ENCODE measurements at places on chromosomes 16 and 17.

DNA sequence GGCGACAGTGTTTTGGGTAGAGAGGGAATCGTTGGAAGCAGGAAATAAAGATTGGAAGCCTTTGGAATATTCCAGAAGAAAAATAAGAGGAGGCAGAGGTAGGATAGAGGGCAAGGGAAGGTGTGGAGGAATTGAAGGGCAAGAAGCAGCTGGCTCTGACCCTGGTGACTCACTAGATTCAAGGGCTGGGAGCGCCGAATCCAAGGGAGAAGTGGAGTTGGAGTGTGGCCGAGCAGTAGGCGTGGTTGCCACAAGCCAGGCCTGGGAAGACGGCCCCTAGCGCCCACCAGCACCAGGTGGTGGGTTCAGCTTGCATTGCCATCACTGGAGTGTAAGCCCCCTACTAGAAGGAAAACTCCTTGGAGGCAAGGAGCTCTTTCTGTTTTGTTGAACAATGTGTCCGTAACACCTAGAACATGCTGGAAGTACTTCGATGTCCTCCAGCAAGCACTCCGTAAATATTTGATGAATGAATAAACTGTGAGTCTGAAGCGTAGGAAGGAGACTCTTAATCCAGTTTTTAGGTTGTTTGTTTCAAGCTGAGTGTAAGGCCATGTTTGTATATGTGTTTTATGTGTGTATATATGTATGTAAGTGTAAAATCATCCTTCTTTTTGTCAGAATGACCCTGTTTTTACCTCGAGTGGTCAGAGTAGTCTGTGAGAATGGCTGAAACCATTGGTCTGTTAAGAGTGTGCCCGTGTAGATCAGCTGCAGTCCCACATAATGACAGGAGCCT lies 139.5 kb downstream of the CMIP start:
- DNase-seq = no peak

- DNase-seq = no peak
Observed at GRCh38 chr16:67419931-67420330, 3.7 kb upstream of the ZDHHC1 start.

GRCh38 chr16:9260666-9261065 lies 169.2 kb downstream of the HAPSTR1 start:
- peak; percentile 93 for DNase-seq

- DNase-seq = no peak
Observed at GRCh38 chr17:36183001-36183971, 6.8 kb upstream of the TBC1D3B start.

DNA sequence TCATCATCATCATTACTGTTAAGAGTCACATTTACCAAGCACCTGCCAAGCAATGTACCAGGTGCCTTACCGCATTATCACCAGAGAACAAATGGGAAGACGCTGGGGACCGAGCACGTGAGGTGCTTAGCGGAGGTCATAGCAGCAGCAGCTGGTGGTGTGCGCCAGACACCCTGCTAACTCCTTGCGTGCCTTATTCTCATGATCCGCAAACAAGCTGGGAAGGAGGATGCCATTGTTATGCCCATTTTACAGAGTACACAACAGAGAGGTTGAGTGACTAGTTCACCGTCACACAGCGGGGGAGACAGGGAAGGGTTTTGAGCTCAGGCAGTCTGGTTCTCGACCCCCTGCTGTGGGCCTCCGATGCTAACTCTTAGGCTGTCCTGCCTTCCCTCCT lies 7.3 kb downstream of the ATP2A3 start:
- no peak for DNase-seq

- DNase-seq = no peak
Observed at GRCh38 chr16:26762594-26762993, 304.1 kb upstream of the C16orf82 start.

DNA sequence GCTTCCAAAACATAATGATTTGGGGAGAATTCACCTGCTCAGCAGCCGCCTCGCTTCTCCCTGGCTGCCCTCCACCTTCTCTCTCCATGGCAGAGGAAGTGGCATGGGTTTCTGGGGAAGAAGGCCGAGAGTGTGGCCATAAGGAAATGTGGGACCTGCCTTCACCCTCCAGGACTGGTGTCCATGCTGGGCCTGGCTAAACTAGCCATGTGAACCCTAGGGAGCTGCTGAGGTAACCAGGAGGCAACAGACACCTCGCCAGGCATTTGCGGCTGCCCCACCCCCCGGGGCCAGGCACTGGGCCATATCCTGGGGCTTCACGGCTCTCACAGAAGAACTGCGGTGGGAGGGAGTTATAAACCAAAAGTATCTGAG lies 9.9 kb upstream of the CMTM4 start:
- DNase-seq = no peak

GRCh38 chr17:14831491-14831890 lies 433.6 kb downstream of the PMP22 start:
- no peak for DNase-seq

GRCh38 chr16:84267380-84267779 lies 27.3 kb upstream of the WFDC1 start:
- DNase-seq = no peak

DNA sequence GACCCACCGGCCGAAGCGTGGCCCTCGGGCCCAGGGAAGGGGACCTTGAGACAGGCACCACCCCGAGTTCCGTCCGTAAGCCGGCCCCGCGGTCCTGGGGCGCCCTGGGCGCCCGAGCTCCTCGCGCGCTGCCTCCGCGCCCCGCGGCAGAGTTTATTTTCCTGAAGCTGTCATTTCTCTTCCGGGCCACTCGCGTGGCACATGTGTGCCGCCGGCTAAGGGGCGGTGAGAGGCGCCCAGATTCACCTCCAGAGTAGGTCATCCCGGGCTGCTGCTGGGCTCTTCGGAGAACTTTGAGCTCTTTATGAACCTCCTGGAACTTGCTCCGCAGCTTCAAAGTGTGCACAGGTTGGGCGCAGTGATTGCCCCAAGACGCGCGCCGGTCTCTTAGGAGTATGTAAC lies 489 bp downstream of the ZC3H18 start:
- DNase-seq = no peak

DNA sequence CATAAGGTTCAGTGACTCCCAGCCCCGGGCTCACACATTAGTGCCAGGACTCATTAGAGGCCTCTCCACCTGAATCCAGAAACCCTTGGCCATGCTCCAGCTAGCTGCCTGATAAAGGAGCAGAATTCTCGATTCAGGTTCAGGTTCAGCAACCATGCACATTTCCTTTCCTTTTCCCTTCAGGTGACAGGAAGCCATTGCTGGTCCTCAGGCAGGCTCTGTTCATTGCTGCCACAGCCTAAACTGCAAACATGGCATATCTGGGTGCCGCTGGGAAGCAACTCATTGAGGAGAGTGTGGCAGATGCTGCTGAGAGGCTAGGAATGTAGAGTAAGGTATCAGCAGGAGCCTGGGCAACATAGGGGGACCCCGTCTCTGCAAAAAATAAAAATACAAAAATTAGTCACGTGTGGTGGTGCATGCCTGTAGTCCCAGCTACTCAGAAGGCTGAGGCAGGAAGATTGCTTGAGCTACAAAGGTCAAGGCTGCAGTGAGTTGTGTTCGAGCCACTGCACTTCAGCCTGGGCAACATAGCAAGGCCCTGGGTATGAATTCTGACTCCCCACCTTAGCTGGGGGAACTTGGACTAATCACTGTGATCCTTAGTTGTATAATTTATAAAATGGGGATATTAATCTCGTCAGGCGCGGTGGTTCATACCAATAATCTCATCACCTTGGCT lies 28.7 kb downstream of the ARL4D start:
- DNase-seq = peak; percentile 42

GRCh38 chr17:21037117-21037803 lies 5.6 kb downstream of the USP22 start:
- no peak for DNase-seq

GRCh38 chr16:1779741-1780676 lies 2.4 kb downstream of the SPSB3 start:
- no peak for DNase-seq

DNA sequence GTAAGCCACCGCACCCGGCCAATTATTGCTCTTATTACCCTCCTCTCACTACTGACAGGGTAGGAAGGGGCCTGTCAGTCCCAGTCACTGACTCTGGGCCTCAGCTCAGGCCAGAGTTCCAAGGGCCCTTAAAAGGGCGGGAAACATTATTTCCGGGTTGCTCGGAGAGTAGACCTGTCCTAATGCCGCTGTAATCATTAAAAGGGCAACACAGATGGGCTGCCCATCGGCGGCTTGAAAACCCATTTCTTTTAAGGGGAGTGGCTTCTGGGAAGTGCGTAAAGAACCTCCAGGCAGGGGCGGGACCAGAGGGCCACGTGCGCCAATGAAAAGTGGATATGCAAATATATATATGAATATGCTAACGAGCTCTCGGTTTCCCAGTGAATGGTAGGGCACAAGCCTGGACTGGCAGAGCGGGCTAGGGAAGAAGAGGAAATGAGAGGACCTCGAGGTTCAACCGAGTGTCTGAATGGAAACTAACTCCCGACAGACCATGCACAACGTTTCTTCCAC lies 26.6 kb downstream of the PIPOX start:
- DNase-seq = peak; percentile 88

DNA sequence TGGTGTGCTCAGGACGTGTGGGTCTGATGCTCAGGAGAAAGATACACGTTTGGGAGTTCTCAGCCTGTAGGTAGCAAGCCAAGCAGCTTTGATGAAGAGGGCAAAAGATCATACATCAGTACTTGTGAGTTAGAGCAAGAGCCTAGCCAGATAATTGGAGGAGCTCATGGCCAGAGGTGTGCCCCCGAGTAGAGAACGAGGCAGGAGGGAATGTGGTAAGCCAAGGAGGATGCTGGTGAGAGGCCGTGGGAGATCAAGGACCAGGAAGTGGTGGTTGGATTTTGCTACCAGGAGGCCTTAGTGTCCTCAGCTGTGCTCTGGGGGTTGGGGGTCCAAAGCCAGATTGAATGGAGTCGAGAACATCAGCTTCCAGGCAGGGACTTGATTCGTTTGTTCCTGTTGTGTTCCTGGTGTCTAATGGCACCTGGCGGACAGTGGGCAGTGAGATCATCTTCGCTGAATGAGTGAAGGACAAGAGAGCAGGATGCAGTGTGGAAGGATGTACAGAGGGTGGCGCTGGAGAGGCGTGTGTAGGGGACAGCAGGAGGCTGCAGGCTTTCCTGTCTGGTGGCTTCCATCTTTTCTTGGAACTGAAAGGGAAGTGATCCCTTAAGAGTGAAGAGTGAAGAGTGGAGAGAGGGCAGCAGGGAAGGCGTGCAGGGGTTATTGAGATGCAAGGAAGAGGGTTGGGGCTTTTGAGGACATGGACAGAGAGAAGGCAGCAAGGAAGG lies 11.6 kb downstream of the FBXL19 start:
- peak; percentile 50 for DNase-seq

DNA sequence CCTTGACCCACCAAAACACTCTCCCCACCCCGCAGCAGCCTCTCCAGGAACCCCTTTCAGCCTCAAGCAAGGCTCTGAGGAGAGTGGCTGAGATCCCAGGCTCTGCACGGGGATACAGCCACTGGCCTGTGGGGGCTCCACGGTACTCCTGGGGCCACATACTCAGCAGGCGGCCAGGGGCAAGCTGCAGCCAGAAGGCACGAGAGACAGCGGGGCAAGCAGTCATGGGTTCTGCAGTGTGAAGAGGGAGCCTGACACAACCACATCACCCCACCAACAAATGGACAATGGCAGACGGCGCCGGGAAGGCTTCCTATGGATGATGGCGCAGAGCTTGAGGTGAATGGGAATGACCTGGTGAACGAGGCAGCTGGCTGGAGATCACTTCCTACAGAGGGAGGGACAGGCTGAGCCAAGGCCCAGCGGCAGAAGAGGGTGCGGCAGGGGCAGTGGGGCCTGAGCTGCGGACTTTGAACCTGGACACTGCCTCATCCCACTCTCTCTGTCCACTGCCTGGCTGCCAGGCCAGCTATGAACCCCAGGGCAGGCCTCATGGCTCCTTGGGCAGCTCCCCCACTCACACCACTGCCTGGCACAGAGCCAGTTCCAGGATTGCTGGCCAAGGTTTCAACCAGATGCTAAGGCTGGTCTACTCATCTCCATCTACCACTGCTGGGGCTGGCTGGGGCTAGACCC lies 10.8 kb upstream of the BCAR1 start:
- DNase-seq = no peak

GRCh38 chr16:88387941-88388627 lies 5.3 kb downstream of the ZNF469 start:
- DNase-seq = no peak

GRCh38 chr17:42985225-42985624 lies 4.9 kb downstream of the RUNDC1 start:
- DNase-seq = no peak

DNA sequence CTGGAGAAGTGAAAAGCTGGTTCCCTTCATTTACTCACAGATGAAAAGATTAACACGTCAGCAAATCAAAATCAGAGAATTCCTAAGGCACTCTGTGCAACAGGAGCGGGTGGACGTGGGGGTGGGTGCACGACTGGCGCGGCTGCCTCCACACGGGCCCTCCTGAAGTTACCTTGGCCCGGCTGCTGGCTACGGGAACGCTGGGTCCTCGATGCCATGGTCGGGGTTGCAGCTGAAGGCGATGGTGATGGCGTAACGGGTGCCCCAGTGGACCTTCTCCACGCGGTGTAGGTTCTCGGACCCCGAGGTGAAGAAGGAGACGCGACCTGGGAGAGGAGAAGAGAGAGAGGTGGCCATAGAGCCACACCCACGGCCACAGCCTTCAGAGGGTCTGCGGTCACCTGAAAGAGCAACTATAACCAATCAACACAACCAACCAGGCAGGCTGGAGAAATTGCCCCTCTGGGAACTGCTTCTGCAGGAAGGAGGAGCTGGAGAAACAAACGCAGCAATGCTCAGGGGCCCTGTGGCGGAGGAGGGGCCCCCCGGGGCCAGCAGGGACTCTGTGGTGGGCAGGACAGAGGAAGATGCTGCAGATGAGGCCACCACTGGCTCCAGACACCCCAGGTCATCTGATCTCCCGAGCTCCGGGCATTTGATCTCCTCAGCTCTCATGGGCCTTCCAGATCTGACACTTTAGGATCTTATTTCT lies 20.8 kb downstream of the UTS2R start:
- no peak for DNase-seq

GRCh38 chr16:15704545-15704987 lies 54.5 kb downstream of the NDE1 start:
- DNase-seq = peak; percentile 27

DNA sequence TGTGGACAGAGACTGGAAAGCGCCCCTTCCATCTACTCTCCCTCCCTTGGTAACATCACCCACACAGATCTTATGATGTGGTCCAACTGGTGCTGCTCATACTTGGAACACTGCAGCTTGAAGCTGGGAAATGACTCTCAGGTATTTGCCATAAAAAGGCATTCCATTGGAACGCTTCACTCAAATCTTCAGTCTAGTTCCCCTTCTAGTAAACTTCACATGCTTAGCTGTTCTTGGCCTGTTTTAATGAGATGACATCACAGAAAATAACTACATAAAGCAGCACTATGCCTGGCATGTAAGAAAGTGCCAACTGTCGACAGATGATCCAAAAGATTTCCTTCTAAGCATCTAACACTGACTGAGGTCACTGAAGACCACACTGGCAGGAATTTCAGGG lies 9.3 kb downstream of the ZNF263 start:
- DNase-seq = no peak

- no peak for DNase-seq
Observed at GRCh38 chr17:74647871-74648672, 24.5 kb upstream of the CD300E start.

Data from NCI-H2029 (cell line).